ENCODE measurements at places on chromosomes 2 and 18.

GRCh38 chr2:78417355-78417754 is 608.1 kb upstream of the REG3G start:
- no peak for DNase-seq

- DNase-seq: no peak
Measured at GRCh38 chr2:3326871-3327270, 50.7 kb downstream of the EIPR1 start.

- peak; percentile 3 for DNase-seq
Measured at GRCh38 chr18:31436825-31437224, 10.7 kb upstream of the DSG3 start.

GRCh38 chr2:88002359-88002707 is 14.0 kb downstream of the RNU2-63P start:
- DNase-seq: no peak

DNA sequence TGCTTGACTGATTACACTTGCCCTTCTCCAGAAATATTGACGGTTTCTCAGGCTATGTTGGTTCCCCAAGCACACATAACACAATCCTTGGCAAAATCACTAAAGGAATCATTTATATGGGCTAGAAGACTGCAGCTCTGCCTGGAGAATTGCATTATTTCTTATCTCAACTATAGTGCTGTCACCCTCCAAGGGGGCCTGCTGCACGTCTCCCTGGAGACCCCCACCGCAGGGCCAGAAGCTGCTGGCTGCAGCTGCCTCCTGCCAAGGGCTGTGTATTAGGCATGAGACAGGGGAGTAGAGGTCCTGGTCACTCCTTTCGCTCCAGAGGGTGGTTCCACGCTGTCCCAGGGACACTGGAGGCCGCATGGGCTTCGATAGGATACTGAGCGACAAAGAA is 76.6 kb downstream of the LRRC30 start:
- DNase-seq: no peak

- no peak for DNase-seq
Measured at GRCh38 chr2:40497251-40497859, 45.5 kb upstream of the SLC8A1 start.

All from non-pigmented ciliary epithelial cell (primary cell).